ENCODE measurements at places on chromosomes 1 and 21.

DNA sequence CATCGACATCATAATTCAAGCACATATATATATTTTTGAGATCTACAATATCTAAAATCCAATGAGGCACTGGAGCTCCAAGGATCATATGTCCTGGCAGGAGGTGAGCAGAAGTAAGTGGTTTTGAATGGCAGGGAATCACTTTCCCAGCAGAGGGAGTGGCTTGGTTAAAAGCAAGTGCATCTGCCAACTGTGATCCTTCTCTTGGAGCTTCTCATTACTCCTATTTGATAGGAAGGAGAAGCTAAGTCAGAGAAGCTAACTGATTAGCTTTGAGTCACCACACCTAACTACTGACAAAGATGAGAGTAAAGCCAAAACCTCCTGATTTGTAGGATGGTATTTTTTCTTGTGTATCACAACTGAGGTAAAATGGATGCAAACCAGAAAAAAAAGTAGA, 55.0 kb downstream of the ALG14 start:
- peak; percentile 53 for DNase-seq

DNA sequence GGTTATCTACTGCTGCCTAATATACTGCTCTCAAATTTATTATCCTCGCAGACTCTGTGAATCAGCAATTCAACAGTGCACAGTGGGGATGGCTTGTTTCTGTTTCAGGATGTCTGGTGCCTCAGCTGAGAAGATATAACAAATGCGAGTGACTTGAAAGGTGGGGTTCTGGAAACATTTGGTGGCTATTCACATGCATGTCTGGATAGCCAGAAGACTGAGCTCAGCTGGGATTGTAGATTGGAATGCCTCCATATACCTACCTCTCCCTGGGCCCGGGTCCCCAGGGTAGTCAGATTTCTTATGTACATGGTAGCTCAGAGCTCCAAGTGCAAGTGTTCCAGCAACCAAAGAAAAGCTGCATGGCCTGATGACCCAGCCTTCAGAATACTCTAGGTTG, 176.3 kb downstream of the IER5 start:
- no peak for DNase-seq

GRCh38 chr1:65265651-65266351, 43.5 kb upstream of the DNAJC6 start:
- peak; percentile 62 for DNase-seq

DNA sequence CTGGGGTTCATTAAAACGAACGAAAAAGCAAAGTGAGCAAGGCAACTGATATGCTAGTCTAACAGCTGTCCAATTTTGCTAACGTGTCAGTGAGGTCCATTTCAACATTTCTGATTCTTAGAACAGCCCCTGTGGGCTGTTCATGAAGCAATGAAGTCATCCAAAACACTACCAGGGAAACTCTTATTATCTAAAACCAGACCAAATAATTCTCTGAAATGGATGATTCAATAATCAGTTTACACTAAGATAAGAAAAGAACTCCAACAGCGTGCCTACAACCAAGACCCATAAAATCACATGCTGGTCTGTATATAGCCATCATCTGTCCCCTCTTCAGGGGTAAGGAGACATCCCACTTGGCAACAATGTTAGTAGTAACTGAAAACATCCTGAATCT, 122.7 kb downstream of the TGFBR3 start:
- DNase-seq: no peak

GRCh38 chr1:36818771-36819170, 215.5 kb downstream of the GRIK3 start:
- no peak for DNase-seq

GRCh38 chr21:38820471-38821239, 14.9 kb downstream of the ETS2 start:
- no peak for DNase-seq

- DNase-seq: no peak
Observed at GRCh38 chr1:3454811-3455618, 550 bp downstream of the ARHGEF16 start.
